Fibroblast of villous mesenchyme (primary cell): ENCODE measurements at places on chromosomes 16 and 17.

DNA sequence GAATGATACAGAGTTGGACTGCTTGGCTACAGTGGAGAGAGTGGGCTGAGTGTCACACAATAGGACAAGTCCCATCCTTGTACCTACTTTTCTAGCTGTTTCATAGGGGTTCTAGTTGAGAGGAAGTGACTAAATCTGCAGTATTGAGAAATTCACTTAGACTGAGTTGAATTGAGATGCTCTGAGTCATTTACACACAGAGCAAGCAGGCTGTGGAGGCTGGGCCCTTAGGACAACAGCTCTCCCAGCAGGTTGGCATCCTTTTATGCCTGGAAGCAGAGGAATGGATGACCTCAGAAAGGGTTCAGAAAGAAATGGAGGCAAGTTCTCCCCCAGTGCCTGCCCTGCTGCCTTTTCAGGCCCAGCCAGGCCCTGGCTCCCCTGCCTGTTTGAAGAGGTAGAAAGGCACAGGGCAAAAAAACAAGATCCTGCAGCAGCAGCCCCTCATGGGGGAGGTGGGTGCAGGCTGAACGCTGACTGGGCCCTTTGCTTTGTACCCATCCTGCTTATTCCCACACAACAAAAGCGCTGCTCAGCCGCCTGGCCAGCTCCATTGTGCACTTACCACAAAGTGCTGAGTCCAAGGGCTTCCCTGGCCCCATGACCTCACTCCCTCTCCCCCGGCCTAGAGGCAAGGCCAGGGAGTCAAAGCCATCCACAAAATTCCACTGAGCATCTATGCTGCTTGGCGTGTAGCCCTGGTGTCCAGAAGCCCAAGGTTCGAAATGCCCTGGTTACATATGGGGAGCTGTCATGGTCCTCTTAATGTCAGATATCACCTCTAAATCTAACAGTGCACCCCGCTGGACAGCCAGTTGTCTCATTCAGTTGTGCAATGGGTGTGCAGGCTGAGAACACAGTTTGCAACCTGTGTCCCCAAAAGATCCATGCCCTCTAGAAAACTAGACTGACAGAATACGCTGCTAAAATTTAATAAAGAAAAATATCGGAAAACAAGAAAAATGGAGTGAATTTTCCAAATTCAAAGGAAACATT, 5.4 kb upstream of the CRYBA1 start:
- DNase-seq, result peak; percentile 94

DNA sequence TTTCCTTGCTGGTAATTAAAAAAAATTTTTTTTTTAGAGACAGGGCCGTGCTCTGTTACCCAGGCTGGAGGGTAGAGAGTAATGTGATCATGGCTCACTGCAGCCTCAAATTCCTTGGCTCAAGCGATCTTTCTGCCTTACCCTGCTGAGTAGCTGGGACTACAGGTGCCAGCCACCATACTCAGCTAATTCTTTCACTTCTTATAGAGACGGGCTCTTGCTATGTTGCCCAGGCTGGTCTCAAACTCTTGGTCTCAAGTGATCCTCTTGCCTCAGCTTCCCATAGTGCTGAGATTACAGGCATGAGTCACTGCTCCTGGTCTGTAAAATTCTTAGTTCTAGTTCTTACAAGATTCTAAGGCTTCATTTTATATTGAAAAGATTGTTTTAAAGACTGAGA, 11.1 kb downstream of the SMIM36 start:
- no peak for DNase-seq

DNA sequence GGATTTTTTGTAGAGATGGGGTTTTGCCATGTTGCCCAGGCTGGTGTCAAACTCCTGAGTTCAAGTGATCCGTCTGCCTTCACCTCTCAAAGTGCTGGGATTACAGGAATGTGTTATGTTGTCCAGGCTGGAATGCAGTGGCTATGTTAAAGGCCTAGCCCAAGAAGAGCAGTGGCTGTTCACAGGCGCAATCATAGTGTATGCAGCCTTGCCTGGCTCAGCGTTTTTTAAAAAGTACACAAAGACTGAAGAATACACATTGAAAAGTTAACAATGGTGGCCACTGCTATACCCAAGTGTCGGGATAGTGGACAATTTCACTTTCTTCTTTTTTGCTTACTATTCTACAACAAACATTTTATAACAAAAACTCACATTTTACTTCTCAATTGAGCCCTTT, 7.0 kb downstream of the DERL2 start:
- DNase-seq, result no peak

DNA sequence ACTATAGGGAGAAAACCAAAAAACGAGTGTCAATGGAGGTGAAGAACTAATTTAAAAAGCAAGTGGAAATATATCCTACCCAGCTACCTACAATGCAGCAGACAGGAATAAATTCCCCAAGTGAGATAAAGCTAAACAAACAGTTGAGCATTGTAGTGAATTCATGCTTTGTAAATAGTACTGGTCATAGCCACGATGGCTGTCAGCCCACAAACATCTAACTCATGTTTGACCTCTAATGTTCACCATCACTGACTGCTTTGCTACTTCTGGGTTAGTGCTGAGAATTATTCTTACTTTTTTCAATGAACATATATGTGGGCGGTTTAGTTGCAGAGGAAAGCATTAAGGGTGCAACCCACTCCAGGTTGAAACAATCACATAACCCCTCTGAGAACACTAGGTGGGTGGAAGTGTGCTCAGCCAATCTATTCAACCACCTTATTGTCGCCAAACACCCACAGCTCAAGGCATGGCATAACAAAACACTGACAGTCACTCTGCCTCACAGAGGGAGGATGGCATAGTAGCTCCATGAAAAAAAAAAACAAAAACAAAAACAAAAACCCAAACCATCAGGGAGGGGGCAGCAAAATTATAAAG, 264.1 kb downstream of the ZFHX3 start:
- DNase-seq, result peak; percentile 11

DNA sequence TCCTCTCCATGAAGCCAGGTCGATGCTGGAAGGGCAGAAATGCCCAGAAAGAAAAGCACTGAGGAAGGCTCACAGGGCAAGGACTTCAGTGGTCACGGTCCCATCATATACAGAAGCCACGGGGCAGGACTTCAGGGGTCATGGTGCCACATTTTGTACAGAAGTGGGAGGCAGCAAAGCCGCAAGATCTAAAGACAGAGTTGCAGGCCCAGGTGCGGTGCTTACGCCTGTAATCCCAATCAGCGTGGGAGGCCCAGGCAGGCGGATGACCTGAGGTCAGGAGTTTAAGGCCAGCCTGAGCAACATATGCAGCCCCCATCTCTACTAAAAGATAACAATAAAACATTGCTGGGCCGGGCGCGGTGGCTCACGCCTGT, 96.0 kb downstream of the NXN start:
- DNase-seq, result peak; percentile 51

GRCh38 chr16:78775161-78775561, 675.7 kb downstream of the WWOX start:
- DNase-seq, result peak; percentile 40

DNA sequence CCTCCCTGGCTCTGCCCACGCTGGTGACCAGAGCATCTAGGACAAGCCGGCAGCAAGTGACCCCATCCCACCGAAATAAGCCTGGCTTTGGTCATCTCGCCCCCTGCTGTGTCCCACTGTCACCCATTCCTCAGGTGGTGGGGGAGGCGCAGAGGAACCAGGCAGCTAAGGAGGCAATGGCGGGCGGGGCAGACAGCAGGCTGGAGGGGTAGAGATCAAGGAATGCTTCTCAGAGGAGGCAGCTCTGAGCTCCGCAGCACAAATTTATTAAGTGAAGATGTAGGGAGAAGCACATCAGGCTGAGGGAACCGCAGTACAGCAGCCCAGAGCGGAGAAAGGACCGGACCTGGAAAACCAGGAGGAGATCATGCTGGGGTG, 7.5 kb upstream of the KREMEN2 start:
- DNase-seq, result no peak

DNA sequence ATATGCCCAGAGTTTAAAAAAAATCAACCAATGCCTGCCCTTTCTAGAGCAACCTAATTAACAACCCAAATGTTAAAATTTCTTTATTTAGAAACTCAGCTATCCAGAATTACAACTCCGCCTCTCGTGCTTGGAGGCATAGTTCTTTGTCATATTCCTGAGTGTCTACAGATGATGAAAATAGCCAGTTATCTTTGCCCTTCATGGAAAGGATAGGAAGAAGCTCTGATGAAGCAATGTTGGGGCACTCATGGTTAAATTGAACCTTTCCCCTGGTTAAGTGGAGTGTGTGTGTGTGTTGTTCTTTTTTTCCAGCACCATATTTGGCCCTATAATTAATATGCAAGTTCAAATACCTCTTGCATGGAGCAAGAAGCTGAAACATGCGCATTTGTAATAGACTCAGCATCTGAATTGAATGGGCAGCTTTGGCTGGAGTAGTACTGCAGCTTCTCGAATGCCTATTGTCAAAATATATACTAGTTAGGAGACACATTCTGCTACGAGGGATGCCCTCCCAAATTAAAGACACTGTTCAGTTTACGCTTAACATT, 506.2 kb downstream of the WWOX start:
- DNase-seq, result no peak

DNA sequence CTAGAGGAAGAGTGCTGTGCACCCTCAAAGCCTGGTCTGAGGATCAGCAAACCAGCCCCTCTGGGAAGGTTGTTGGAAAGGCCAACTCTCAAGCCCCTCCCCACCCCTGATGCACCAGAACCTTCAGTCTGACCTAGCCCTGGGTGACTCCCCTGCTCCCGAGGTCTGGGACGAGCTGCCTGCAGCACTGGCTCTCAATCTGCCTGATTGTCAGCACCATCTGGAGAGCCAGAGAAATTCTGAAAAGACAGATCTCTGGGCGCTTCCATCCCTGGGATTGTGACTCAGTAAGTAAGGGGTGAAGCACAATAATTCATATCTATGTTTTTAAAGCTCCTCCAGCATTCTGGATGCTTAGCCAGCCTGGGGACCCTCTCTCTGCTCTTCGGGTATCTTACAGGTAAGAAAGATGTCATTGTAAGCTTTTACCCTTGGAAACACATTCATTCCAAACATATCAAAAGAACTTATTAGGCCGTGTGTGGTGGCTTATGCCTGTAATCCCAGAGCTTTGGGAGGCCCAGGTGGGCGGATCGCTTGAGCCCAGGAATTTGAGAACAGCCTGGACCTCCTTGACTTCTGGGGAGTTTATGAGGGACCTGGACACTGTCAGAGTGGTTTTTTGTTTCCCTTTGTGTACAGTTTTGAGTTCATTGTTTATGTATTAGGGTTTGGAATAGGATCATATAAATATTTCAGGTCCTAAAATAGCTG, 147.5 kb downstream of the KCNJ12 start:
- peak; percentile 39 for DNase-seq

DNA sequence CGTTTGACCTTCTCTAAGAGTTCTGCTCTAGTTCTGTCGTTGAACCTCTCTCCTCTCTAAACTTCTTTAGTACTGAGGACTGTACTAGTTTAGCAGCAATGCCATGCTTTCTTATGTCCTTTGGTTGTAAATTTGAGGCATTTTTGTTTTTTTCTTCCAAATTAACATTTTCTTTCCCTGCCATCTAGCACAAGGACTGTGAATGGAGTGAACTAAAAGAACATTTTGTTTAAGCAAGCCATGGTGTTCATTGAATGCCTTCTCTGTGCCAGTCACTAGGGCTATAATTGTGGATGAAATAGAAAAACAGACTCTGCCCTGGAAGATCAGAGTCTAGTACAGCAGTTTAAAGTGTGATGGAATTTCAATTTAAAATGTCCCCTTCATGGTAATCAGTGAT, 137.9 kb downstream of the FTO start:
- DNase-seq, result no peak

DNA sequence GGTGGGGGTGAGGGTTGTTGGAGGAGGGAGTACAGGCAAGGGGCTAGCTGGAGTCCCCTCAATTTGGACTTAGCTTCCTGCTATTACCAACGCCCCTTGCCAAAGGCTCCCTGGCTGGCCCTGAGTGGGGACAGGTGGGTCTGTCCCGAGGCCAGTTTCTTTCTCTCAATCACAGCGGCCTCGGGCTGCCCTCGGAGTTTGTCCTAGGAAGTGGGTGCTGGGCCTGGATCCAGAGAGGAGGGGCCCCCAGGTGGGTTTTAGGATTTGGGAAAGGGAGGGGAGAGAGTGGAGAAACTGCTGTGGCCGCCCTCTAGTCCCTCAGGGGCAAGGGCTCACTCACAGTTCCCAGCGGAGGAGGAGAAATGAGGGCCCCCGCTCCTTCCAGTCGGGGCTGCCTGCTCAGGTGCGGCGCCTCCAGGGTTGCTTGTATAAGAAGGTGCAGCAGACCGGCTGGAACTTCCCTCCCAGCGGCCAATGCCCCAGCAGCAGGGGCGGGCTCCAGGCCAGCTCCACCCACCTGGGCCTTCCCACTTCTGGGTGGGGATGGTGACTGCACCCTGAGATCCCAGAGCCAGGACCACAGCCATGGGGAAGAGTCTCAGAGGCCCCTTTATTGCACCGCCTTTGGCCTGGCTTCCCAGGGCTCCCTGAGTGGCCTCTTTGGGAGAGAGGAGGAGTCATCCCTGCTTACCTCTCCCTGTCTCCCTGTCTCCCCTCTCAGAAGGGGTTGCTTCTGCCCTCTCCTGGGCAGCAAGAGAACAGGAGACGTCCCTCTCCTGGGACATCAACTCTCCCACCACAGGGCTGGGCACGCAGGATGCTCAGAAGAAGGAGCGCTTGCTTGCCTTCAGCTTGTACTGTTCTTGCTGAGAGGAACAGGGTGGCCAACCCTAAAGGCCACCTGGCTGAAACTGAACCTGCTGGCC, 112.0 kb upstream of the SMURF2 start:
- DNase-seq, result peak; percentile 56

- DNase-seq, result peak; percentile 25
These were observed 115.4 kb upstream of the CDC42EP4 start for GRCh38 chr17:73427198-73427597.

DNA sequence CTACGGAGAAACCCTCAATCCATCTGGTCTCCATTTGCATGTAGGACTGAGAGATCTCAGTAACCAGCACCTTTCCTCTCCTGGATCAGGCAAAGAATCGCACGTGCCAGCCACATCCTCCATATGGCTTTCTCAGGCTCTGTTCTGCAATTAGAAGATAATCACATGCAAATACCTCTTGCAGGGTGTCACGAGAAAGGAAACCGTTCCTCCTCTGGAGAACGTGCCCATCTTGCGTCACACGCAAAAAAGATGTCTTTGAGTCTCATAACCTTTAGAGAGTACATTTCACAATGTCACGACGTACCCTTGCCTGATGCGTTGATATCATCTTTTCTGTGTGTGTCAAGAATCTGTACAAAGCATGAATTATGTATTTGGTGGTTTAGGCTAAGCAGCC, 36.2 kb upstream of the DNAH17 start:
- peak; percentile 38 for DNase-seq
